ENCODE measurements at places on chromosomes 12 and 14.
A peak's percentile ranks its signal among the peaks of the same experiment; 100 is the strongest.

- no peak for DNase-seq
Observed at GRCh38 chr14:26328791-26329190, 269.0 kb downstream of the NOVA1 start.

DNA sequence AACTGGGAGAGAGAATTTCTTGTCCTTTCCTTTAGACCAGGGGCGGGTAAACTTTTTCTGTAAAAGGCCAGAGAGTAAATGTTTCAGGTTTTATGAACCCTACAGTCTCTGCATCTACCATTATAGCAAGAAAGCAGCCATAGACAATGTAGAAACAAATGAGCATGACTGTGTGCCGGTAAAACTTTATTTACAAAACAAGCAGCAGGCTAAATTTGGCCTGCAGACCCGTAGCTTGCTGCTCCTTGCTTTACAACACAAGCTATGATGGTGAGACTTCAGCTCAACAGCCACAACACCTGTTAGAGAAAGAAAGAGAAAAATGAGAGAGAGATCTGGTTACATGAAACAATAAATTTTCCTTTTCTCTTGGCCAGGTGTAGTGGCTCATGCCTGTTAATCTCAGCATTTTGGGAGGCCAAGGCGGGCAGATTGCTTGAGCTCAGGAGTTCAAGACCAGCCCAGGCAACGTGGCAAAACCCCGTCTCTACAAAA, 4.2 kb upstream of the CDC42BPB start:
- DNase-seq: no peak

DNA sequence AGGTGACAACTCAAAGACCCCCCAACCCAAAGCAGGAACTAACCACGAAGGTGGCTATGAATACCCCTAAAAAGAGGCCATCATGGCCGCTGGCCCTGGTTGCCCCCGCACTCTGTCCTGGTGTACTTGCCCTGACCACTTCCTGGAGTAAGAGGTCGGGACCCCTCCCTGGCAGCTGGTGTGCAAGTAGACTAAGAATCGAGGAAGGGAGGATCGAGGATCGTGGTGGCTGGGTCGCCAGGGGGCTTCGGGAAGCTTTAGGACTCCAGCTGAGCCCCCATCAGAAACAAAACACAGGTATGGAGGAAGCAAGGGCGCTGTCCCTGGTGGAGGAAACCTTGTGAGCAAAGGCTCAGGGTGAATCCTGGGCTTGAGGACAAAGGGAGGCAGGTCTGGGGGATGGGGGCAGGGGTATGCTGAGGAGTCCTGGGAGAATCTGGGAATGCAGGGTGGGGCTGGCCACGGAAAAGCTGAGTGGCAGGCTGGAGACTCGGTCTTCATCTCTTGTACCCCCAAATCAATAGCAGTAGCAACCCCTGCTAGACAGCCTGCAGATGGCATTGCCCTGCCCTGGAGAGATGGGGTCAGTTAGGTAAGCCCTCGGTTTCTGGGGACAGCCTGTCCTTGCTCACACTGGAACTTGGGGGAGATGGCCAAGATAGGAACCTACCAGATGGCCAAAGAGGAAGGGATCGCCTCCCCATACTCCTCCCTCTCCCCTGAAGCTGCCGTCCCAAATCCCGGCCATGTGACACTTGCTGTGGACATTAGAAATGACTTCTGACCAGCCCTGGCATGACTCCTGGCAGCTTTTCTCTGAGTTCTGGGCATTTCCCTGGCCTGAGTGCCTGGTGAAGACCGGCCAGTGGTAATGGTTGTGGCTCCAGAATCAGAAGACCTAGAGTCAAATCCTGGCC, 45.3 kb upstream of the ESRRB start:
- no peak for DNase-seq

- DNase-seq: no peak
Observed at GRCh38 chr12:102965281-102966155, 8.0 kb downstream of the ASCL1 start.

DNA sequence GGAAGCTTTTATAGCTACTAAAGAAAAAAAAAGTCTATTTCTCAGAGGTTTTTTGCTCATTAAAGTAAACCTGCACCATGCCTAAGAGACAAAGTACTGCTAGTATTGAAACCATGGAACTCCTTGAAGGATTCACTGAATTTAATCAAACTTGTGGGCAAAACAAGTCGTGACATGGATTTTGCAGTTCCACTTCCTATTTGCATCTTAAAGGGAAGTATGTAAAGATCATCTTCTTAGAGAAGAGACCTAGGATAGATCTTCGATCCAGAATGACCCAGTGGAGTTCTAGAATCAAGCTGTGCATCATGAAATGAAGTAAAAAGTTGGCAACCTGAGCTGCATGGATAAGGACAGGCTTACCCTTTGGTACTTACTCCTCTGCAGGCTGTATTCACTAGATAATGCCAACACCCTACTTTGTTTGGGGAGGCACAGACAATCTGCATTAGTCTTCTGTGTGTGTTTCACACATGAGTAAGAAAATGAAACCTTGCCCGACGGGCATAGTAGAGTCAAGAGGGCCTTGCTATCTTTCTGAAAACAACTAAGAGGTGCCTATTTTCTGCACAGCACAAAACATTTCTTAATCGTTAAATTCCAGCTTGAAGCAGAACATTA, 1.9 kb downstream of the GNG2 start:
- DNase-seq: no peak

DNA sequence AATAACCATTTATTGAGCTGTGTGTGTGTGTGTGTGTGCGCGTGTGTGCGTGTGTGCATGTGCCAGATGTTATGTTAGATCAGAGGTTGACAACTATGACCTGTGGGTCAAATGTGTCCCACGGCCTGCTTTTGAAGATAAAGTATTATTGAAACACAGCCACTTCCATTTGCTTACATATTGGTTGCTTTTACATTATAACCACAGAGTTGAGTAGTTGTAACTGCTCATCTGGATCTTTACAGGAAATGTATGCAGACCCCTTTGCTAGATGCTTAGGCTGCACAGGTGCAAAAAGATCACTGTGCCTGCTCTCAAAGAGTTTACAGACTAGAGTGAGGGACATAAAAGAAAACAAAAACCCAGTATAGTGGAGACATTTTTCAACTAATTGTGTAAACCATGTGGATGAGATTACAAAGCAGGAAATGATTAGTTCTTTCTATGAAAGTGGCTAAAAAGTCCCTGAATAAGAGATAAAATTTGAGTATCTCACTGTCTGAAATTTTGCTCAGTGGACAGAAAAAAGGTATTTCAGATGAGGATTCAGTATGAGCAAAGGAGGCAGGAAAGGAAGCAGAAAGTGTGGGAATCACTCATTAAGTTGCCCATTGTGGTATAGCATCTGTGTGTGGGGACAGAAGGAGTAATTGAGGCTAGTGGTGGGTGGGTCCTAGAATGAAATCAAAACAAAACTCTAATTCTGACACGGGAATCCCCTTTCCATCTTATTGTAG, 188.4 kb downstream of the PAH start:
- no peak for DNase-seq

DNA sequence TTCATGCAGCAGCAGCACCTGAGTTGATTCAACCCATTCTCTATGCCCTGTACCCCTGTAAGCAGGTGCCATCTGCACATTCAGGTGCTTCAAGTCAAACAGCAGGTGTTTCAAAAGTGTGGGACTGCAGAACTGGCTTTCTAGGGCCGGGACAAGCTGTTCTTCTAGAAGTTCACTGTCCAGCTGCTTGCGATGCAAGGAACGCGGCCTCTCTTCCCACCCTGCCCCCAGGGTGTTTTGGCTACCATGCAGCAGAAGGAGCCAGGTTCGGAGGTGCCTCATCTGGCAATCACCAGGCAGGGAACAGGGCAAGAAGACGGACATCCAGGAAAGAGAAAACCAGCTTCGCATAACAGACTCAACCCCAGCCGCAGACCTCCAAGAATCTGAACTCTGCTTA, 35.2 kb downstream of the TMEM132D start:
- DNase-seq: no peak

DNA sequence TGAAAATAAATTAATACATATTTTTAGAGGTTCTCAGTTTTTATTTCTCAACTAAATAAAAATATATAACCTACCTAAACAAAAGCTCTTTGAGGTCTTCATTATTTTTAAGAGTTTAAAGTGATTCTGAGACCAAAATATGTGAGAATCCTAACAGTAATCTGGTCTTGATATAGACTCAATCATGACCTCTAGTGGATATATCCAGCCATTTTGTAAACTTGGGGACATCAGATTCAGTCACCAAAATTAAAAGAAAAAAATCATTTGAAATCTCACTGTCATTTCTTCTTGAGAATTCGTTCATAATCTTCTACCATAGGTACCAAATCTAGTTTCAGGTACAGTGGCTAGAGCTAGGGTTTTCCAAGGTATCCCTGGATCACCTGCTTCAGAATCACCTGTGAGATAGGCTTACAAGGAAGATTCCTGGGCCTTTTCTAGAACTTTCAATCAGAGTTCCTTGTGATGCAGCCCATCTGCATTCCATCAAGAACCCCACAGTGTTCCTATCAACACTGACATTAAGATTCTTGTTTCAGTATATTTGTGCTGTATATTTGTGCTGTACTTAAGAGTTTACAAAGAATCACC, 214.9 kb downstream of the ADAMTS20 start:
- peak; percentile 37 for DNase-seq

Measured in fibroblast of gingiva (primary cell).